Stimulated activated naive CD4-positive, alpha-beta T cell treated with Interleukin-2 at 50 U/mL for 16 hours (primary cell): ENCODE measurements at places on chromosomes 6 and 20.

DNA sequence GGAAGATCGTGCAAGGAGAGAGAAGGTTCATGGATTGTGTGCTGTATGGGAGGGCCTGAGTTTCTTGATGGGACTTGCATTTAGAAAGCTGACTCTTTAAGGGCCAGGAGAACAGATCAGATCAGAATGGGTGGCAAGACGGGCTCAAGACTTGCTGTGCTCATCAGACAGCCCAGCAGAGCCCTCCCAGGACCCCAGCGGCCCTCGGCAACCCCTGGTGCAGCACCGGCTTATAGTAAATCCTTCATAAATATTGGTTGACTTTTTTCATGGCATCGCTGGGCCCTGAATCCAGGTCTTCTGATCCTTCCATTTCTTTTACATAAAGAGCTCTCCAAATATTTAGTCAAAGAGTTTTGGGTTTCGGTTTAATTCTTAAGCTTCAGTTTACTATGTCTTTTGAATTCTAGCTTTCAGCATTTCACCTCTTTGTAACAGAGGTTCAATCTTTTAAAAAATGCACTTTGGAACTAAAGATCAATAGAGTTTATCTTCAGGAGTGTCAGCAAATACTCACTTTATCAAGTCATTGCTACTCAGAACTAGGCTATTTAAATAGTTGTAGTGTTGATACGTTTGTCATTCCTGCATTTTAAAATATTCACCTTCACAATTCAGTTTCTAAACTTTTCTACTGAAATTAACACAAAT is 205.6 kb downstream of the ZDHHC14 start:
- DNase-seq: no peak

- no peak for DNase-seq
Measured at GRCh38 chr6:42710316-42710715, 12.1 kb downstream of the PRPH2 start.

DNA sequence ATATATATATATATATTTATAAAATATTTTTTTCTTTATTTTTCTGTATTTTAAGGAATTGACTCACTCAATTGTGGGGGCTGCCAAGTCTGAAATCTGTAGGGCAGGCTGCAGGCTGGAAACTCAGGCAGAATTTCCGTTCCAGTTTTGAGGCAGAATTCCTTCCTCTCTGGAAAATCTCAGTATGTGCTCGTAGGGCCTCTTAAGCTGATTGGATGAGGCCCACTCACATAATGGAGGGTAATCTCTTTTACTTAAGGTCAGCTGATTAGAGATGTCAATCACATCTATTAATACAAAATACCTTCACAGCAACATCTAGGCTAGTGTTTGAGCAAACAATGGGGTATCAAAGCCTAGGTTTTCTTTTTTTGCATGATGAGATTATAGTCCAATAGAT is 244.7 kb upstream of the RNF24 start:
- no peak for DNase-seq

DNA sequence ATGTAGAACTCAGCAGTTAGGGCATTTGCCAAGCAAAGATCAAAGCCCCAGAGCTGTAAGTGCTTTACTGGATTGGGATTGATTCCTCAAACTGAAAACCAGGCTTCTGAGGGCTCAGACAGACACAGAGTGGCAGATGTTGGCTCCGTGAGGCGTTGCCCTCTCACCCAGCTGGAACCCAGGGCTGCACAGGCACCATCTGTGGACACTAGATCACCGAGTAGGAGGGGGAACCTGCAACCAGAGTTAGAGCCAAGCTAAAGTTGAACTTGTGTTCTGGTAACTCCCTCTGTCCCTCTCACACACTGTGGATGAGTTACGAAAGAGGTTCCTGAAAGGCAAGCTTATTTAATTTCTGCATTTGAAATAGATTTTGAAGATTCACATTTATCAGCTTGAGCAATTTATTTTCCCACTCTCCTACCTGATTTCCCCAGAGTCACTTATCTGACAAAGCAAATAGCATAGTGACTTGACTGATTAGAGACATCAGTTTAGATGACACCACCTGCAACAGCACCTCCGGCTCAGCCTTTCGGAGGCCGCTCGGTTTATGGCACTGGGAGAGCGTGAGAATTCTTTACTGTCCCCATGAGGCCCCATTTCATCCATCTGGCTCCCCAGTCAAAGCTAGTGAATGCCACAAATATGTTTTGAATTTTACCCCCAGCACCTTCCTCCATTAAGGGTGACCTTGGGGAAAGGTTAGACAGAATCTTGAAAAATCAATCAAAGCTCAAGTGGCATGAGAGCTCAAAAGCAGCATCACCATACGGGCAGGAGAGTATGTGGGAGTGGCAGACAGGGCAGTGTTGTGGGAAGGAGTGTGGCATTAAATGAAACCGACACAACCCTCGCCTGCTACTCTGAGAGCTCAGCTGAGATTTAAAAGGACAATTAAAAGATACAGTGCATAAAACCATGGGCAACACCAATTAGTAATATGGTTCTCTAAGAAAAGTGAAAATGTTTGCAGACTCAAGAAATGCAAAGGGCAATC is 48.5 kb downstream of the RPF2 start:
- no peak for DNase-seq

DNA sequence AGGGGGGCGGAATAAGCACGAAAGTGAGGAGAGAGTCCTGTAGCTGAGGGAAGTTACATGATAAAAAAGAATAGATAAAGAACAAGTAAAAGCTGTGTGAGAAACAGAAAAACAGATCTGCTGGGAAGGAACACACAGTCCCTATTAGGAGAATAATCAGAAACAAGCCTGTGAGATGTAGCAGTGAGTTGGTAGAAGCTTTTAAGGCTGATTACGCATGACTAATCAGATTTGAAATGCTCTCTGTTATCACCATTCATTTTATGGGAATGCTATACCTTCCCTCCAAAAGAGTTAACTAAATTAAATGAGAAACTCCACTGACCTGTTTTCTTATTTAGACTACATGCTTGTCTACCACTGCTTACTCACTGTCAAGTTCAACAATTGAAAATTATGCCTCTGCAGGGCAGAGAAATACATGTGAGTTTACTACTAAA is 15.8 kb downstream of the REPS1 start:
- DNase-seq: no peak

DNA sequence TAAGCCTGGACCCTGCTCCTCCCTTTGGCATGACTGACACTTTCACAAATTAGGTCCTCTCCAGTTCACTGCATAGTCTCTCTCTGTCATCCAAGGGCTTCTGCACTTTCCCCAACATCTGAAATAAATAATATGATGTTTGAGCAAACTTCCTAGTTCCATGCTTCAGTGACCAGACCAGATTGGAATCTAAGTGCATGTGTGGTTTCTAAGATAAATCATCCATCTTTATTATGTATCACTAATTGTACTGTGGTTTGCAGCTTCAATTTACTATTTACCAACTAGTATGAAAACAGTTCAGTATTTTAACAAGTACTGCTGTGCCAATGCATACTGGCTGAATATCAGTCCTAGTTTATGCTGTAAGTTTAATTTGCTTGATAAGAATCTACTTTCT is 18.7 kb downstream of the SESN1 start:
- DNase-seq: no peak

DNA sequence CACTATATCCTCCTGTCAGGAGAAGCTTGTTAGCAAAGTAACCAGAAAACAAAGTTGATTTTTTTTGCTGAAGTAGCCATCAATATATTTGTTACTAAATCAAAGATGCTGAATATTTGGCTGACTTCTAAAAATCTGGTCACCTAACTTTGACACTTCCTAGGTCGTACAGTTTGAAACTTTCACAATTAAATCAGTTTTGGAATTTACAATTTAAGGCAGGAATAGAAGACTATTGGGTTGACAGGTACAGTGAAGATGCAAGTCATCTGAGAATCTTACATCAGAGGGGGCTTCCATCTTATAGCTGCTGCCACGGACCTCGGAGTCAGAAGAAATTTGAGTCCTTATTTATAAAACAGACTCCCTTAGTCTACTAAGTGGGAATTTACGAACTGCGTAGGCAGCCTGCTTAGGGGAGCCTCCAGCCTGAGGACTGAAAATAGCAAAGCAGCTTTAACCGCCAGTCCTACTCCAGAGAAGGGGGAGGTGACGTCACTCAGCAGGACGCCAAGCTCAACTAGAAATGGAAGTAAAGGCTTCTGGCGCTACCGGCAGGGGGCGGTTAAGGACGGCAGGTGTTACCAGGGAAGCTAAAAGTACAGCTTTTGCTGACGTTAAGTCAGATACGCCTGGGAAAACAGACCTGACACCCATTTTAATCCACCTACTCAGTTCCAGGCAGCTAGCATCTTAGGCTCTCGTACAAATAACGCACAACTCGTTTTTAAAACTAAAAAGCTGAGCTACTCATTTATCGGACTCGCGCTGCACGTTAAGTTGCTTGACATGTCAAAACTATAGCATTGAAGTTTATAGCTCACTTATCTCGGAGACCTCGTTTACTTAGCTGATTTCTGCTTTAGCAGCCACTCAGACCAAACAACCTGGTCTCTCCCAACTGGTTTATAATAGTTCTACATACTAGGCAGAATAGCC is 61.1 kb upstream of the HFE start:
- DNase-seq: peak; percentile 78

- DNase-seq: no peak
Measured at GRCh38 chr20:17626217-17627007, 55.6 kb downstream of the RRBP1 start.
